ENCODE measurements at places on chromosomes 3 and 15.

DNA sequence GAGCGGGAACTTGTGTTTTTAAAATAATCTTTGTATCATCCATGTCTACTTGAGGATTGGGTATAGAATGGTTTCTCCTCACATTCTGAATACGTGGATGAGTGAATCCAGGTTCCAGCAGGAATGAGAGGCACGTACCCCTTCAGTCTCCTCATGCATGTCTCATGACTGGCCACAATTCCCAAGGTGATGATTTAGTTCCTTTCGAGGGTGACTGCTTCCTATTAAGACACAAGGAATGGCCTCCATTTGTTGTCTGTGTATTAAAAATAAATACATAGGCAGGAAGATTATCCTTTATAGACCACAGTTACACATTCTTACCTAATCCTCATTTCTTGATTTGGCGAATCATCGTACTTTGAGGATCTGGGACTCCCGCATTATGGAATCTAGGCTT, 217.0 kb upstream of the LRIG1 start:
- DNase-seq, result no peak

GRCh38 chr15:76968306-76968705, 26.6 kb upstream of the PSTPIP1 start:
- DNase-seq, result no peak

DNA sequence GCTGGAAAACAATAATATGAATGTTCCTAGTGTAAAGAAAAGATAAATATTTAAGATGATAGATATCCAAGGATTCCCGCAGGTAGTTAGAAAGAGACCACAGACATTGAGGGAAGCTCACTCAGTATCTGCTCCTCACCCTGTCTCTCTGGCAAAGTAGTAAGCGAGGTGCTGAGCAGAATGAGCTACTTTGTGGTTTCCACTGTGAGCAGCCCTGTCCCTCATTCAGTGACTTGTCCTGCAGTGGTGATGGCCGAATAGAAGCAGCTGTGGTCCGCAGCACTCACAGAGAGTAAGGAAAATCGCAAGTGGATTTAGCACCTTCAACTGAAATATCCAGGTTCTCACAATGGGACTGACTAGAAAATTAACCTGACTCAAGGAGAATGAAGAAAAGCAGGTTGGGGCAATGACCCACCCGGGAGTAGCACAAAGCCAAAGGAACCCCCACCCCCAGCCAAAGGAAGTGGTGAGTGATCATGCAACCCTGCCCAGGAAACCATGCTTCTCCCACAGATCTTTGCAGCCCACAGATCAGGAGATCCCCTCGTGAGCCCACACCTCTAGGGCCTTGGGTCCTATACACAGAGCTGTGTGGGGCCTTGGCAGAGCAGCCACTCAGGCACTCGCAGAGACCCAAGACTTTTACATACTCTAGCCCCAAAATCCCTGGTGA, 21.8 kb upstream of the SLC25A38 start:
- peak; percentile 52 for DNase-seq

DNA sequence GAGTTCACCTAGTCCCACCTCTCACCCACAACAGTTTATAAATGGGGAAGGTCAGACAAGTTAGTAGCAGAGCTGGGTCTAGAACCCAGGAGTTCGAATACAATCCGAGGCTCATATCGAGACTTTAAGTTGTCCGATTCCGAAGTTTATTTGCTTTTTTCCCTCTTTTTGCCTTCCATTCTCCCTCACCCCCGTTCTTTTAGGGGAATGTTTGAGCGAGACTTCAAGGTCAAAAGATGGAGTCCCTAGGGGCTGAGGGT, 7.3 kb downstream of the BCL6 start:
- no peak for DNase-seq

DNA sequence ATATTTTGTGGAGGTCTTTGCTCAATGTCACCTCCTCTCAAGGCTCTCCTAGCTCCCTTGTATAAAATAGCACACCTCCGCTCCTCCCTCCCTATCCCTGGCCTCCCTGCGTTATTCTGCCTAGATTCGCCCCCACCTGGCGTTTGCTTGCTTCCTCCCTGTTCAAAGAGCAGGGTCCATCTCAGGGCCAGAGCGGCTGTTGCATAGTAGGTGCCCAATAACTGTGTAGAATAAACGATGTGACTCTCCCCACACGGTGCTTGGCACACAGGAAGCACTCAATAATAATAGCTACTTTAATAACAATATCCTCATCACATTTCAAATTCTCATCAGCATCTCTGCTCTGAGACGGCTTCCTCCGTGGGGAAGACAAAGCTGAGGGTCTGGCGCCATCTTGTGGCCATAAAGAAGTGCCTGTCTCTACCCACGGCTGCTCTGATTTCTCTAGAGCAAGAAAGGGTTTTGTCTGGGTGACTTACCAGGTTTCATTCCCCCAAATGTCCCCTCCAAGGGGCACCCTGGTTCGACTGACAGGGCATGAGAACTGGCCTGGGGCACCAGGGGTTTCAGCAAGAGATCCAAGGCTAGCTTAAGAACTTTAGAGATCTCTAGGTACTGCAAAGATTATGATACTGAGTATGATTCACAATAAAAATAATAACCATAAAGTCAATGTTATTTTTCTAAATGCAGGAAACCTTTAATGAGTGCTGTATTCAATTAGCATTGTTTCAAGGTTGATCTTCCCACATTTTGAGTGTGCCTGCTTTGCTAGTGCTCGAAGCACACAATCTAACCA, 16.1 kb downstream of the CD276 start:
- DNase-seq, result peak; percentile 80

DNA sequence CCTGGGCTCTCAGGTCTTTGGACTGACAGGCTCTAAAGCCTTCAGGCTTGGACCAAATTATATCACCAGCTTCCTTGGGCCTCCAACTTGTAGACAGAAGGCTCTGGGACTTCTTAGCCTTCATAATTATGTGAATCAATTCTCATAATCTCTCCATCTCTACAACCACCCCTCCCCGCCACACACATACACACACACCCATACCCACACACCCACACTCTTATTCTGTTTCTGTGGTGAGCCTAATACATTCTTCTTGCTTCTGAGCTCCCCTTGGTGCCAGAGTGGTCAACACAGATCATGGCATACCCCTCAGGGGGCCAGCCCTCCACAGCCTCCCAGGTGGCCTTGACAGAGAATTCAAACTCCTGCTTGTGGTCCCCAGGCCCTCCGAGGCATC, 5.6 kb upstream of the NUP210 start:
- DNase-seq, result no peak

- DNase-seq, result peak; percentile 38
Observed at GRCh38 chr15:65829130-65829764, 37.2 kb upstream of the DENND4A start.

All from CD4-positive, alpha-beta T cell treated with Interleukin-6 for 4 hours (primary cell).